ENCODE measurements at places on chromosomes 12 and 14.

DNA sequence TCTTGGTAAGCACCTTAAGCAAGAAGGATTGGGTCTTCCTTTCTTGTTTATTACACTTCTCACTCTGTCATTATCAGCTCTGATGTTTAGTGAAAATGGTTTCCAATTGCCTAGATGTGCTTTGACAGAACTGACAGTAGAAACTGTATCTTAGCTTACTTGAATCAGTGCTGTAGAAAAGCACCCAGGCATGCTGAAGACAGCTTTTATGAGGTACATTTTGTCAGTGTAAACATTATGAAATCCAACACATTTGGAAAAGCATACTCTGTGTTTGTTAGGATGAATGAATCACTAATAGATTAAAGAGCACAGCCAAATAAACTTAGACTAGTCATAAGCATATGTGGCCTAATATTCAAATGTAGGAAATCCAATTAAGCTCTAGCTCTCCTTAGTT, 290.2 kb upstream of the NPAS3 start:
- DNase-seq = no peak

DNA sequence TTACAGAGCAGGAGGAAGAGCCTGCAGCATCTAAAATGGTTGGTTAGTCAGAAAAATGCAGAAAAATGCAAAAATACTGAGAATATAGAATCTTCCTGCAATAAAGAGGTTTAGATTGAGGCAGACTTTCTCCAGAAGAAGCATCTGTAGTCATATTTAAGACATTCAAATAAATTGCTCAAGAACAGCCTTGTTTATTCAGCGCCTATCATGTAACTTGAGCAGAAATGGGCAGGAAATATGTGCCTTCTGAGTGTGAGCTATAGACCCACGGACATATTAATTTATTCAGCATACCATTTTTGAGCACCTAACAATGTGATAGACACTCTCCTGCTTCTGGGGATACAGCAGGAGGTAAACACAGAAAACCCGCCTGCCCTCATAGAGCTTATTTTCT, 102.0 kb upstream of the HIF1A start:
- DNase-seq = no peak

DNA sequence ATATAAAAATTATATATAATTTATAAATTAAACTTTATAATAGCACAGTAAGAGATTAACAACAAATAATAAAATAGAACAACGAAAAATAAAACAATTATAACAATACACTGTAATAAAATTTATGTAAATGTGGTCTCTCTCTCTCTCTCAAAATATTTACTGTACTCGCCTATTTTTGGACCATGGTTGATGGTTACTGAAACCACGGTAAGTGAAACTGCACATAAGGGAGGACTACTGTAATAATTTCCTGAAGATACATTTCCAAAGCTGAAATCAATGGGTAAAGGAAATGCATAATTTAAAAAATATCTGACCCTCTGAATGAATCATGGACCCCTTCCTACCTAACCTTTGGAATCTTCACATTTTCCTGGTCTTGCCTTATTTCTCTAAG, 48.9 kb downstream of the NTN4 start:
- DNase-seq = no peak

GRCh38 chr12:103503546-103504480, 8.0 kb upstream of the C12orf42 start:
- DNase-seq = peak; percentile 65

- DNase-seq = no peak
Observed at GRCh38 chr12:111359231-111359913, 9.5 kb downstream of the PHETA1 start.

GRCh38 chr14:34111953-34112352, 161.1 kb upstream of the EGLN3 start:
- no peak for DNase-seq

- no peak for DNase-seq
Observed at GRCh38 chr12:68317047-68317667, 15.0 kb downstream of the MDM1 start.

- DNase-seq = no peak
Observed at GRCh38 chr14:68789821-68790643, 2.8 kb downstream of the ZFP36L1 start.

DNA sequence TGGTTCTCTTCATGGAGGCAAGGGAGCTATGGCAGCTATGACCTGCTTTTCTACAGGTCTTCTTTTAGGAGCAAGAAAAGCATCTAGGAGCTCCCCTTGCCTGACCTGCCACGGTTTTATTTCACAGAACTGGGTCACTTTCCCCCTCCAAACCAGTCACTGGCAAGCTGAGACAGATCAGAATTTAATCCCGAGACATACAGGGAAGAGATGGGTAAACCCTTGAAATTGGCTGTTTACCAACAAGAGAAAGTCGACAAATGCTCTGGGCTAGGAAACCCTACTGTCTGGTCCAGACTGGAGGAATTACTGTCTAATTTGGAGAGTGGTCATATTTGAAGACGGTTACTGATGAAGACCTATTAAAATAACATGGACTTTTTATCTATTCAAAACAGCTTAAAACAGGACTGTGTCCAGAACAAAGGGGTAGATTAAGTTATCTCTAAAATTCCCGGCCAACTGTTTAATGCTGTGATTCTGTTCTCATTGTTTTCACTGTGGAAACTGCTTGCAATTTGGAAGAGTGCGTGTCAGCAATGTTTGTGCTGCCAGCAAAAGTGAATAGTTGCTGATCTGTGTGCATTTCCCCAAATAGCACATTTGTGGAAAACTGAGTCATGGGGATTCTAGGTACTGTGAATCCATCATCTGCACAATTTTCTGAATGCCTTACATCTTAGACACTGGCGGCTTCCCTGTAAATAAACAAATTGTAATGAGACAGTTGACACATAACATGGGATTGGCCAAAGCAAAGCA, 73.4 kb upstream of the EEA1 start:
- no peak for DNase-seq

DNA sequence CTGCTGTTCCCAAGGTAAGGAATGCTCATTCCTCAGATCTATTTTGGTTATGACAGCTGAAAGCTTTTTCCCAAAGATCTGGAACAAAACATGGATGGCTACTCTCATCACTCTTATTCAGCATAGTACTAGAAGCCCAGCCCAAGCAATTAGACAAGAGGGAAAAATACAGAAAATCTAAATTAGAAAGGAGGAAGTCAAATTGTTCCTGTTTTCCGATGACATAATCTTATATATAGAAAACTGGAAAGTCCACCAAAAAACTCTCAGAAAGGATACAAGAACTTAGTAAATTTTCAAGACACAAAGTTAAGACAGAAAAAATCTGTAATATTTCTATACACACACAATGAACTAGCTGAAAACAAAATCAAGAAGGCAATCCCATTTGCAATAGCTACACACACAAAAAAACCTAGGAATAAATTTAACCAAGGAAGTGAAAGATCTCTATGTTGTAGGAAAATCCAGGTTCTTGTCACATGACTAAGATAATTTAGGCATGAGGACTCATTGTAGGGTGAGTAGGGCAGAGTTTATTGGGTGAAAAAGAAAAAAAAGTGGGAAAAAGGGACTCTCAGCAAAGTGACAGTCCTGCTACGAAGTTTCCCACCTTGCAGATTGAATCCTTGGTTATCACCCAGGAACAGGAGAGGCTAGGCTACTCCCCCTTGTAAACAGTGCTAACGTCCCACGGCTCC, 28.6 kb upstream of the KLRB1 start:
- no peak for DNase-seq

DNA sequence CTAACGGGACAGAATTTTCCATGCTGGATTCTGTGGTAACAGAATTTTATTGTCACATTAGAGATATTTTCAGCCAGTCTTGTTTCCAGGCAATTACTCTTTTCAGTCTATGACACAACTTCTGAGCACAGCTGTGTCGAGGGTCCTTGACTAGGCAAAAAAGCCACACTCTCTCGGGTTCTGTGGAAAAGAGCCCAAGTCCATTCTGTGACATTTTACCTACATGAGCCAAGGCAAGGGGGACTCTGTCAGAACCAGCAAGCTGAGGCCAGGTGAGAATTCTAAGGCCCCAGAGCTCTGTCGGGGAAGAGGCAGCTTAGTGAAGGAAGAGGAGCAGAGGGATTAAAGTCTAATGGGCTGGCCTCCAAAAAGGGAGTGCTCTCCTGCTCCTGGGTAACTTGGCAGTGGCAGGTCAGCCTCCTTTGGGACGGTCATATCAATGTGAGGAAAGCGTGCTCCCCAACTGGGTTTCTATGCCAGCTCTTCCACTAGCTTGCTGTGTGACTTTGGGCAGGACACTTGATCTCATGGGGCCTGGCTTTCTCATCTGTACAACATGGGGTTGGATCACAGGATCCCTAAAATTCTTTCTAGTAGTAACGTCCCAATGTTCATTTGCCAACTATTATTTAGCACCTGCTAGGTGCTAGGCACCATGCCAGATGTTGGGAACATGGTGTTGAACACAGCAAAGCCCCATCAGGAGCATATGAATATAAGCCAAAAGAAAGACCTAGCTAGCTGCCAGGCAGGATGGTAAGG, 16.0 kb upstream of the RIC8B start:
- DNase-seq = no peak

- DNase-seq = no peak
Observed at GRCh38 chr12:7758766-7759140, 6.3 kb upstream of the NANOGNB start.

GRCh38 chr12:112782943-112783342, 8.6 kb upstream of the RPH3A start:
- no peak for DNase-seq
